ENCODE measurements at places on chromosomes 13 and 19. TPM values are rescaled to one million over a fixed set of nuclear protein-coding genes. Genes with fewer than 3 reads are reported as not detected.
A peak's percentile ranks its signal among the peaks of the same experiment; 100 is the strongest.

- H3K4me3 ChIP-seq, result no peak overlapping the region
- no peak overlapping the region for H3K27ac ChIP-seq
- no peak for DNase-seq
- H3K27me3 ChIP-seq, result no peaks in the 10 kb centered on the region
- no peaks in the 10 kb centered on the region for H3K36me3 ChIP-seq
Observed at GRCh38 chr13:103703246-103703645, 637.0 kb upstream of the SLC10A2 start.

DNA sequence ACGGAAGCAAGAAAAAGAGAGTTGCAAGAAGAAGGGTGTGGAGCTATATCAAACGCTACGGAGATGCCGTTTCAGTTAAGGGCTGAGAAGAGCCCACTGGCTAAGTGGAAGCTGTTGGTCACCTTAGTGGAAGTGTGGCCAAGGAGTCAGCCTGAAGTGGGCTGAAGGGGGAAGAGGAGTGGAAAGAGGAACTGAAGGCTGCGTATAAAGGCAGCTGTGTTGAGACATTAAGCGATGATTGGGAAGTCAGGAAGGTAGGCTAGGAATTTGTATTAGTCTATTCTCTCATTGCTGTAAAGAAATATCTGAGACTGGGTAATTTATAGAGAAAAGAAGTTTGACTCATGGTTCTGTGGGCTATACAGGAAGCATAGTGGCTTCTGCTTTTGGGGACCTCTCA lies 14.1 kb upstream of the FRY start:
- H3K4me3 ChIP-seq, result no peak overlapping the region
- no peak overlapping the region for H3K27ac ChIP-seq

The OR1I1 gene
- total RNA-seq, result not detected

GRCh38 chr13:85567909-85568308 lies 231.3 kb downstream of the SLITRK6 start:
- no peak overlapping the region for H3K27ac ChIP-seq
- no peaks in the 10 kb centered on the region for H3K4me1 ChIP-seq
- H3K4me3 ChIP-seq, result no peak overlapping the region
- DNase-seq, result no peak
- H3K36me3 ChIP-seq, result no peaks in the 10 kb centered on the region
- no peaks in the 10 kb centered on the region for H3K27me3 ChIP-seq

- no peak for DNase-seq
- H3K27ac ChIP-seq, result no peak overlapping the region
- no peaks in the 10 kb centered on the region for H3K27me3 ChIP-seq
- no peak overlapping the region for H3K4me3 ChIP-seq
- H3K4me1 ChIP-seq, result no peaks in the 10 kb centered on the region
Observed at GRCh38 chr13:100336795-100337516, 248.1 kb downstream of the PCCA start.

The THSD1 gene
- total RNA-seq, result 11.6 TPM

DNA sequence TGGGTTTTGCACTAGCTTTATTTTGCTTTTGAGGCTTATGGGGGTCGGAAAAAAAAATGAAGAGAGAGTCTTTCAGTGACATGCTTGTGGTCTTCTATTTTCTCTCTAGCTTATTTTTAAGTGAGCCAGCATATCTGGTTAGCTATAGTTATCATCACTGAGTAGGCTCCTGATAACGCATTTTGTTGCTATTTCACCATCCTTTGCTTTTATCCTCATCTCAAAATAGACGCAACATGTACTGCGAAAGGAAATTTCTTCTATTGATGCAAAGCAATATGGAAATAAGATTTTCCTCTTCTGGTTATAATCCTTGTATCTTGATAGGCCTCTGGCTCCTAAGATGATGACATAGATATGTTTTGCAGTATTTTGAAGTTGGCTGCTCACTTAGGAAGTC lies 273.8 kb downstream of the OXGR1 start:
- no peaks in the 10 kb centered on the region for H3K27me3 ChIP-seq
- H3K36me3 ChIP-seq, result no peaks in the 10 kb centered on the region
- no peak for DNase-seq
- H3K4me3 ChIP-seq, result no peak overlapping the region
- no peaks in the 10 kb centered on the region for H3K4me1 ChIP-seq
- no peak overlapping the region for H3K27ac ChIP-seq

- no peaks in the 10 kb centered on the region for H3K36me3 ChIP-seq
- H3K4me3 ChIP-seq, result no peak overlapping the region
- no peaks in the 10 kb centered on the region for H3K4me1 ChIP-seq
- no peaks in the 10 kb centered on the region for H3K27me3 ChIP-seq
Observed at GRCh38 chr13:52104624-52105023, 24.2 kb downstream of the NEK5 start.

DNA sequence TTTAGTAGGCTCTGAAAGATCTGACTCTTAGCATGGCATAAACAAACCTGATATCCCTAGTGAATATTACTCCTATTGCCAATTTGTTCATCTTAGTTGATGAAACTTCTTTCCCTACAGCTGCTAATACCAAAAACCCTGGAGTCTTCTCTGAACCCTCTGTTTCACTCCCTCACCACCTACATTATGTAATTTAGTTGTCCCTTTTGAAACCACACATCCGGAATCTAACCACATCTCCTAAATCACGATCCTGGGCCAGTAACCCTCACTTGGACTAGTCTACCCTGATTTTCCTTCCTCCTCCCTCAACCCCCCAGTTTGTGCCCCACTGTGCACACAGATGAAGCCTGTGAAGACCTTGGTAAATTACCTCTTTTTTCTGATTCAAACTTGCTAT lies 1.2 kb downstream of the ZNF256 start:
- no peaks in the 10 kb centered on the region for H3K27me3 ChIP-seq
- no peak overlapping the region for H3K4me3 ChIP-seq
- peaks cover 7% of the 10 kb centered on the region for H3K4me1 ChIP-seq
- DNase-seq, result no peak
- H3K27ac ChIP-seq, result no peak overlapping the region

DNA sequence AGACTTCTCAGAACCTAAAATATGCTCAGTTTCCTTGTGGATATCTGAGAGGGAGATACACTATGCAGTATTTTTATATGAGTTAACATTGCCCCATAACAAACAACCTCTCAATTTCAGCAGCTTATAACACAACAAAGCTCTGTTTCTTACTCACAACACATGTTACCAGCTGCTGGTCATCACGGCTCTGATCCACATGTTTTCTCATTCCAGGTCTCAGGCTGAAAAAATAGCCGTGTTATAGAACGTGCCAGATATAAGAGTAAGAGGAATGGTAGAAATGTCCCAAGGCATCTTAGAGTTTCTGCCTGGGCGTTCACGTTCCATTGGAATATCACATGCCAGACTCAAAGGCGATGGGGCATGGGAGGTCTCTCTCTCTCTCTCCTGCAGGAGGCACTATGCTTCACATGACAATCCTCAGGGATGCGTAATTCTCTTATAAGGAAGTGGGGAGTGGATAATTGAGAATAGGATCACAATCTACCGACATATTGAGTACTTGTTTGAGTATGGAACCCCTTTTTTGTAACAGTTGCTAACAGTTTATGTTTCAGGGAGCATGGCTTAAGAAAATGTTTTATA lies 246.6 kb downstream of the NHLRC3 start:
- no peaks in the 10 kb centered on the region for H3K27me3 ChIP-seq
- no peak overlapping the region for H3K4me3 ChIP-seq
- no peak overlapping the region for H3K27ac ChIP-seq
- H3K4me1 ChIP-seq, result peaks cover 5% of the 10 kb centered on the region

The ZNF225 gene
- 2.9 TPM for total RNA-seq

DNA sequence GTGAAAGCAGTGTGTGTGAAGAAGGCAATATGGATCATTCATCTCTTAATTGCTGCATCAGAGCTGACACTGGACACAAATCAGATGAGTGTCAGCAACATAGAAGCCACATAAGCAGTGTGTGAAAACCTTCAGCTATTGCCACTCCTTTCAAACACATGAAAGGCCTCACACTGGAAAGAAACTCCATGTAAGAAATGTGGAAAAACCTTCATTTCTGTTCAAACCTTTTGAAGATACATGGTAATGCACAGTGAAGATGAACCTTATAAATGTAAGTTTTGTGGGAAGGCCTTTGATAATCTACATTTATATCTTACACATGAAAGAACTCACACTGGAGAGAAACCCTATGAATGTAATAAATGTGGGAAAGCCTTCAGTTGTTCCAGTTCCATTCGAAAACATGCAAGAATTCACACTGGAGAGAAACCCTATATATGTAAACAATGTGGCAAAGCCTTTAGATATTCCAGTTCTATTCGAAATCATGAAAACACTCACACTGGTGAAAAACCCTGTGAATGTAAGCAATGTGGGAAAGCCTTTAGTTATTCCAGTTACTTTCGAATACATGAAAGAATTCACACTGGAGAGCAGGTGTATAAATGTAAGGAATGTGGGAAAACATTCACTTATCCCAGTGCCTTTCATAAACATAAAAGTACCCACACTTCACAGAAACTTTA lies 53.6 kb downstream of the ZNF823 start:
- H3K27me3 ChIP-seq, result no peaks in the 10 kb centered on the region
- H3K27ac ChIP-seq, result no peak overlapping the region
- no peak for DNase-seq
- H3K4me1 ChIP-seq, result no peaks in the 10 kb centered on the region

GRCh38 chr13:25300861-25301346 lies 521 bp upstream of the NUP58 start:
- no peaks in the 10 kb centered on the region for H3K27me3 ChIP-seq
- DNase-seq, result peak; percentile 25
- H3K4me1 ChIP-seq, result peaks cover 22% of the 10 kb centered on the region
- peak overlapping the region; percentile 67 for H3K4me3 ChIP-seq

The PEAK3 gene
- total RNA-seq, result 3.9 TPM

The LYPD3 gene
- total RNA-seq, result 0.39 TPM

GRCh38 chr19:4496304-4496703 lies 22.0 kb downstream of the PLIN4 start:
- H3K27me3 ChIP-seq, result no peaks in the 10 kb centered on the region
- no peak overlapping the region for H3K4me3 ChIP-seq
- H3K36me3 ChIP-seq, result peaks cover 66% of the 10 kb centered on the region
- H3K4me1 ChIP-seq, result no peaks in the 10 kb centered on the region
- peak; percentile 54 for DNase-seq

The KLF2 gene
- 26.2 TPM for total RNA-seq

DNA sequence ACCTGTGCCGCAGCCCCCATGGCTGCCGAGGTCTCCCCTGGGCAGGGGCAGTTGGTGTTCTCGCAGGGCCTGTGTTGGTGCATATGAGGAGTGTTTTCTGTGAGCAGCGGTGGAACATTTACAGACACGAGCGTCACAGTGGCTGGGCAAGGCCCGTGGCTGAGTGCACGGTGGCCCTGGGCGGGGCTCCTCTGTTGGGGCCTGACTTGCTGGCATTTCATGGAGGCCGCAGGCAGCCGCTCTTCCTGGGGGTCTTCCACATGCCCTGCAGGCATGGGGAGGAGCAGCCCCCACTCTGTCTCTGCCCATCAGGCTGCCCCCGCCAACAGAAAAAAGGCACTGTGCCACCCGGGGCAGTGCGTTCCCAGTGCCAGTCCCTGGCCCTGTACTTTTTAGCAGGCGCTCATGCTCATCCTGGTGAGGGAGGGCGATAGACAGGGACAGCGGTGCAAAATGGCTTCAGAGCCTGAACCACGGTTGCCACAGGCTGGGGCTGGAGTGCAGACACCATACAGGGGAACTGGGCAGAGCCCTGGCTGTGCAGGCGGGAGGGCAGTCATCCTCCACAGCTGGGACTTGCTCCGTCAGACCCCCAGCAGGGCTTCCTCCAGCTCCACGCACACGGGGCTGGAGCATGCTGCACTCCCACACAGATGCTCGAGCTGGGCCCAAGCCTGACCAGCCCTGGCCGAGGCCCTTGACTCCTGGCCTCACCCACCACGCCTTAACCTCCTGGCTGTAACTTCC lies 23.5 kb downstream of the TFDP1 start:
- H3K27ac ChIP-seq, result peak overlapping the region; percentile 75
- no peaks in the 10 kb centered on the region for H3K4me1 ChIP-seq
- no peaks in the 10 kb centered on the region for H3K36me3 ChIP-seq
- no peak for DNase-seq
- H3K27me3 ChIP-seq, result no peaks in the 10 kb centered on the region
- no peak overlapping the region for H3K4me3 ChIP-seq

DNA sequence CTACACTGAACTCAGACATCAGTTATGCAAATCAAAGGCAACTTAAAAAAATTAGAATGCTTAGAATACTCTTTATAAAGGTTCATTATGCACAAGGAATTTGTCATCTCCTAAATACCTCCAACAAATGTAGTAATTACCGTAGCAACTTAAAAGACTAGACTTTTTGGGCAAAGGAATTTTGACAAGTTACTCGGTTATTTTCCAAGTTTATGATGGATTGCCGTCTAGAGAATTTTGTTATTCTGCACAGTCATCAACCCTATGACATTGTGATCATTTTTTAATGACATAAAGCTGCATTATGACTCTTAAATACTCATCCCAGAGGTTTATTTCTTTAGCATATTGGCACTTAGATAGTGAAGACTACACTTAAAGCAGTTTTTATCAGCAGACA lies 71.9 kb downstream of the TRPC4 start:
- no peak for DNase-seq
- H3K27ac ChIP-seq, result no peak overlapping the region
- no peak overlapping the region for H3K4me3 ChIP-seq
- no peaks in the 10 kb centered on the region for H3K27me3 ChIP-seq

The ZNF850 gene
- total RNA-seq, result 1.0 TPM

The OR4F17 gene
- not detected for total RNA-seq

- H3K4me1 ChIP-seq, result peaks cover 4% of the 10 kb centered on the region
- peaks cover 22% of the 10 kb centered on the region for H3K36me3 ChIP-seq
- H3K27ac ChIP-seq, result peak overlapping the region; percentile 53
- no peaks in the 10 kb centered on the region for H3K27me3 ChIP-seq
Observed at GRCh38 chr19:39362682-39363657, 20.7 kb downstream of the SAMD4B start.

DNA sequence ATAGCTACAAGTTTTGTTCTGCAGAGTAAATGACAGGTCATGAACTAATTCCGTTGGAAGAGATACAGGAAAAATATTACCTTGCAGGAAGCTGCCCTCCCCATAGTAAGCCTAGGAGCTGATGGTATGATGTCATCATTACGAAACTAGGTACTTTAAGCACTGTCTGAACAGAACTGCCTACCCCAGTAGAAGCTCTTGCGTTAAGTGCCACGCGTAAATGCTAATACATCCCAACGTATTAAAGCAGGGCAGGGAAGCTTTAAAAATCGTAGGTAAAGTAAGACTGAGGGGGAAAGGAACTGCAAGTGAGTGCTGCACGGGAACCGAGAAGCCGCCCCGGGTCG lies 572 bp downstream of the UGGT2 start:
- peak overlapping the region; percentile 66 for H3K4me3 ChIP-seq
- H3K27ac ChIP-seq, result peak overlapping the region; percentile 73

The GSX1 gene
- total RNA-seq, result not detected
